T-cell (primary cell): ENCODE measurements at places on chromosomes 2 and 18. TPM values are rescaled to one million over a fixed set of nuclear protein-coding genes. Genes with fewer than 3 reads are reported as not detected.

Gene RRM2
- 5.1 TPM for total RNA-seq

Gene IL1R1
- 1.4 TPM for total RNA-seq

Gene UGT1A4
- total RNA-seq: not detected

Gene HOXD13
- not detected for total RNA-seq

Gene TNS1
- 1.6 TPM for total RNA-seq

Gene RAB6C
- not detected for total RNA-seq

Gene MYOM1
- 1.5 TPM for total RNA-seq

Gene SNX17
- 130 TPM for total RNA-seq

Gene LOXHD1
- 0.18 TPM for total RNA-seq

Gene PROM2
- 0.40 TPM for total RNA-seq

Gene PRKAG3
- not detected for total RNA-seq

GRCh38 chr2:119174993-119175347 lies 16.4 kb upstream of the C1QL2 start:
- DNase-seq: no peak

- DNase-seq: no peak
Measured at GRCh38 chr18:34838669-34839068, 128.6 kb downstream of the DTNA start.

GRCh38 chr2:182911813-182912517 lies 45.5 kb upstream of the FRZB start:
- no peak for DNase-seq

DNA sequence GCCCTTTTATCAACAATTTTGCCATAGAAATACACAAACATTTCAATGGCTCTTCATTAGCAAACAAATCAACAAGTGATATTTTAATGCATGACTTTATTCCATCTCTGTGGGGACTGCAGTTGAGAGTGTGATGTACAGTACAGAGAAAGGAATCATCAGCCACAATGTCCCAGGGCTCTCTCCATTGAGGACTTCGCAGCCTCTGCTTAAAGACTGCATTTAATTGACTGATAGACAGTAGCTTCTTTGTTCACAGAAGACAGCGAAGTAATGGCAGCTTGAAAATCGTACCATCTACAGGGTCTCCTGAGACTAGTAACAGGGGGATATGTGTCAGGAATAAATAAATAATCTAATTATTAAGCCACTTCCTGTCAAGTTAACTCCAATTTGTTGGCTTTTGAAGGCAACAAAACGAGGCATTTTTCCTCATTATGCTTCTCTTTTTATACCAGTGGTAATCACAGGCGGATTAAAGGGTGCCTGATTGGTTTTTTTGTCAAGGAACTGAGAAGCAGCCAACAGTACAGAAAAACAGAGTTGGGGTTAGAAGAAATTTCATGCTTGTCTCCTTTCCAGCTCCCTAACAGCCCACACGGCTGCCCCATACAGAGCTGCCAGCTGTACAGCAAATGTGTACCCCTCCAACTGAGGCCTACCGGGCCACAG lies 164.3 kb downstream of the ZNF521 start:
- no peak for DNase-seq

DNA sequence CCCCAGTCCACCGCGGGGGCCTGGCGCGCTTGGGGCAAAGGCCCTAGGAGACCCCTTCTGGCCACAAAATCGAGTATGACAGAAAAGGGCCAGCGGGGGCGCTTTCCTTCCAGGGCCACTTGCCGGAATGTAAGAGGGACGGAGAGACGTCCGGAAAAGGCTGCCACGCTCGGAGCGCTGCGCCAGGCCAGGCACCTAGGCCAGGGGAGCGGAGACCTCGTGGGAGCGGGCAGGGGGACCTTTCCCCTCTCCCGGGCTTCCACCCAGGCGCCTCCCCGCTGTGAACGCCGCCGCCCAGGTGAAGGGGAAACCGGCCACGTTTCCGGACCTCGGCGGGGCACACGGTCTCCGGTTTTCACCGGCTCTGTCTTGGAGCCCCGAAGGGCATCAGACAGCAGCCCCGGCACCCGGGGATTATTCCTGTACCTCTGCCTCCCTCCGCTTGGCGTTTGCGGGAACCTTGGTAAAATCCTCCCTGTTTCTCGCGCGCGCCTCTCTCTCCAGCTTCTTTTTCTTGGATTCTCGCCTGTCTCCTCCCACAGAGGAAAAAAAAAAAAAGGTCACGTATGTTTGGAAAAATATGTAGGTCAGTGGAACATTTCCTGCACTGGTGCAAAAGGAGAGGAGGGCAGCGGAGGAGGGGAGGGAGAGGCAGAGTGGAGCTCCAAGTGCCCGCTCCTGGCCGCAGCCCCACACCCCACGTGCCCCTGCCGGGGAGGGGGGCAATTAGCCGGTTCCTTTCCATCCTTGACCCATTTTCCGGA lies 1.2 kb upstream of the NPAS2 start:
- DNase-seq: no peak

GRCh38 chr2:45830322-45830721 lies 178.8 kb downstream of the PRKCE start:
- no peak for DNase-seq

DNA sequence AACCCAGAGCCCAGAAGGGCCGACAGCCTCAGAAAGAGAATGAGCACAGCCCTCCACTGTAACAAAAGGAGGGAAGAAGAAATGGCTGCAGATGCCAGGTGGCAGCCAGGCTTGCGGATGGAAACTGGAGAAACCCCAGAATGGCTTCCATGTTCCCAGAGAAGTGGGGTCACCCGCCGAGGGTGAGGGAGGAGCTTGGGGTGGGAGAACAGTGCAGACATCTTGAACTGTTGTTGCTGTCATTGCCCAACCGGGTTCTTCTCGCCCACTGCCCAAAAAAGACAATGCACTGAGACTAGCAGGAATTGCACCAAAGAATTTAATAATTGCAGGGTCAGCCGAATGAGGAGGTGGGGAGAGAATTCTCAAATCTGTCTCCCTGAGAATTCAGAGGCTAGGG lies 223.2 kb upstream of the RAB6C start:
- no peak for DNase-seq

- no peak for DNase-seq
Measured at GRCh38 chr2:84639751-84640150, 123.5 kb downstream of the DNAH6 start.

GRCh38 chr2:152740743-152741328 lies 22.4 kb downstream of the ARL6IP6 start:
- DNase-seq: no peak

- no peak for DNase-seq
Measured at GRCh38 chr2:219112651-219113338, 47.8 kb downstream of the NHEJ1 start.

DNA sequence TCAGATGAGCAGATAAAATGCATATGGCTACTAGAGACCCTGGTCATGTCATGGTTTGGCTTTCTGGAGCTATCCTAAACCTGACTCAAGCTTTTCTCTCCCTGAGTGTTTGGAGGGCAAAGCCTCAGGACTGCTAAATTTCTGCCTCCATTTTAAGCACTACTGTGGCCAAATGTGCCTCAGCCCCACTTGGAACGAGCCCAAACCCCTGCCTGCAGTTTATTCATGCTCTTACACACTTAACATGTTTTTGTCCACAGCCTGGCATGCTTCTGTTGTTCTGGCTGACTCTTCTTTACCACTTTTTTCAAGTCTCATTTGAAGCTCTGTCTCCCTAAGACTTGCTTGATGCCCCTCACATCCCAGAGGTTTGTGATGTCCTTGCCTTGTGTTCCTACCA lies 24.7 kb downstream of the MGAT5 start:
- no peak for DNase-seq

DNA sequence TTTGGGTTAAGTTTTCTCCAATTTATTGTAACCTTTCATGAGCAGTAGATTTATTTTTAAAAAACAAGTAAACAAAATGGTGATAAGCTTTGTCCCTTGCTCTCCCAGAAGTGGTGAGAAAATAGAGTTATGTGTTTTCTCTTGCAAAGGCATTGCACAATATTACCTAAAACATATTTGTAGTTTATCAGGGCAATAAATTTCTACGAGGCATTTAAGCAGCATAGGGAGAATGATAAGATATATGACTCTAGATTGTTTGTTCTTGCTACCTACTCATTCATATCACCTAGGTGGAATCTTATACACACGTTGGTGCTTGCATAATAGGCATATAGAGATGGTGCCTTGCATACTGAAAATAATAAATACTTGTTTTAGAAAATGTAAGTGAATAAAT lies 201.7 kb downstream of the MYO1B start:
- DNase-seq: no peak

- no peak for DNase-seq
Measured at GRCh38 chr2:41610501-41611190, 437.2 kb upstream of the PKDCC start.

DNA sequence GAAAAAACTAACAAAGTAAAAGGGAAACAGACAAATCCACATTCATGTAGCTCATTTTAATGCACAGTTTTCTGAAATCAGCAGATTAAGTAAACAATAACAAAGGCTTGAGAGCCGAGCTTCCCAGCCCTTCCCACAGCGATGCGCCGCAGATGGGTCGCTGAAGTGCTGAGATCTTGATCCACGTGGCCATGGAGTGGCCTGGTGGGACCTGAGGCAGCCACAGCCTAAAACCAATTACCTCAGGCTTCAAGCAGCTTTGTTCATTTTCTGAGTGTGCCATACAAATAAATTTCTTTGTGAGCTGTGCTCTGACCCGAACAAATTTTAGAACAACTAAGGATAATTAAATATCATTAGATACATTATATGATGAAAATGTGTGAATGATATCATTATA lies 25.6 kb upstream of the CYRIA start:
- no peak for DNase-seq

GRCh38 chr2:47282621-47283272 lies 120.2 kb upstream of the MSH2 start:
- no peak for DNase-seq

DNA sequence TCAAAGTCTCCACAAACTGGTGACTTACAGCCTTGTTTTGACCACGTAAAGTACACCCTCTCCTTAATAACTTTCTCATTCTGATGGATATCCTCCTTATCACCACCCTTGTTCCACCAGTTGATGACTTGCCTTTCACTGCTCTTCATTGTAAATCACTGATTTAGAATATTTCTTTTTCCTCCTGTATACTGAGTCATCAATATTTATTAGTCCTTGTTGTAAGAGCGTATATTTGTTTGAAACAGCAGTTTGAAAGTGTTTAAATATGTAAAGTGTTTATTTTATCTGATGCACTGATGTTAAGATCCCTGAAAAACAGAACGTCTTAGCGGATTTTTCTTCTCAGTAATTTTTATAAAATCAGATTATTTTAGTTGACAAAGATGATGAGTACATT lies 34.2 kb upstream of the DYSF start:
- DNase-seq: no peak

- DNase-seq: no peak
Measured at GRCh38 chr2:95240556-95240955, 33.2 kb downstream of the ZNF892 start.

DNA sequence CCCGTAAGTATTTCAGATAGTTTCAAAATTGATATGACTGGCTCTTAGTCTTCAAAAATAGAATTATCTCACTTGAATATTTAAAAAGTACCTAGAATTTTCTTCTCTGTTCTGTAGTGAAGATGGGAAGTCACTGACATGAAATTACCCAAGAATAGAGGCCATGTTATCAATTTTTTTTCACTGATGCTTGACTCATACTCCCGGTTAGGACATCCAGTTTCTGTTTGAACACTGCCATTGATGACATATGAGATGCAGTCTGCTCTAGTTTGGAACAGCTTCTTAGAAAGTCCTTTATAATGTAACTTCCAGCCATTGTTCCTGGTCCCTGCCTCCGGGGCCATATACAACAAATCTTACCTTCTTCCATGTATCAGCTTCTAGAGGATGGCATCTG lies 26.0 kb downstream of the MAP3K20 start:
- no peak for DNase-seq

GRCh38 chr18:78586586-78586985 lies 393.0 kb upstream of the SALL3 start:
- DNase-seq: no peak

GRCh38 chr18:13912601-13913000 lies 2.7 kb downstream of the MC2R start:
- DNase-seq: no peak

- DNase-seq: no peak
Measured at GRCh38 chr2:144509879-144510221, 10.1 kb downstream of the ZEB2 start.

DNA sequence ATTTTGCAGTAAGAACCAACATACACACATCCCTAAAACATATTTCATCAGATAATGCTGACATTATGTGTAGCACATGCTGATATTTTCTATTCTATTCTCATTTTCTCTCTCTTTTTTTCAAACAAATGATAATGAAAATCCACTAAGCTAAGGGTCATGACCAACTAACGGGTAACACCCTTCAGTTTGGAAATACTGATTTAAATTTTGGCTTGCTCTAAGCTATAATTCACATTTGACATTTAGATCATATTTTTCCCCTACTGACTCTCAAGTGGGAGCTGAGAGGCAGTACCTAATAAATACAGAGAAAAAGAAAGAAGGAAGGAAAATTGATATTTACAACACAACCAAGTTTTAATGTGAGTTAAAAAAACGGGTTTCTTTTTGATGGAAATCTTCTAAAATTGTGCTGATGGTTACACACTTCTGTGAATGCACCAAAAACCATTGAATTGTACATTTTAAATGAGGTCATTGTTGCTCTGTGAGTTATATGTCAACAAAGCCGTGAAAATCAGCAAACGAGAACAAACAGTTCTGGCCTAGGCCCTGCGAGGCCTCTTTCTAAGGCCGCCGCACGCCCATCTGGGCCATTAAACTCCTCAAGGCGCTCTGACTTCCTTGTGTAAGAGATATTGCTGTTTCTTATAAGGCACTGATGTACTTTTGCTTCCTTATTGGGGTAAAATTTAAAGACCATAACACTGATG lies 124.2 kb downstream of the GALR1 start:
- DNase-seq: no peak

DNA sequence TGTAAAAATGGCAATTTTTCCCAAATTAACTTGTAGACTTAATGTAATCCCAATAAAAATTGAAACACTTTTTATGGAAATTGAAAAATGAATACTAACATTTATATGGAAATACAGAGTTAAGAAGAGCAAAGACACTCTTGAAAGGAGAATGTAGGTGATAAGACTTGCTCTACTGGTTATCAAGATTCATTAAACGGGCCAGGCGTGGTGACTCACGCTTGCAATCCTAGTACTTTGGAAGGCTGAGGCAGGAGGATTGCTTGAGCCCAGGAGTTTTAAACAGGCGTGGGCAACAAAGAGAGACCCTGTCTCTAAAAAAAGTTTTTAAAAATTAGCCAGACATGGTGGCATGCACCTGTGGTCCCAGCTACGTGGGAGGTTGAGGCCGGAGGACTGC lies 29.5 kb upstream of the ZNF396 start:
- no peak for DNase-seq

GRCh38 chr2:190947711-190948251 lies 66.2 kb downstream of the STAT1 start:
- peak; percentile 42 for DNase-seq

DNA sequence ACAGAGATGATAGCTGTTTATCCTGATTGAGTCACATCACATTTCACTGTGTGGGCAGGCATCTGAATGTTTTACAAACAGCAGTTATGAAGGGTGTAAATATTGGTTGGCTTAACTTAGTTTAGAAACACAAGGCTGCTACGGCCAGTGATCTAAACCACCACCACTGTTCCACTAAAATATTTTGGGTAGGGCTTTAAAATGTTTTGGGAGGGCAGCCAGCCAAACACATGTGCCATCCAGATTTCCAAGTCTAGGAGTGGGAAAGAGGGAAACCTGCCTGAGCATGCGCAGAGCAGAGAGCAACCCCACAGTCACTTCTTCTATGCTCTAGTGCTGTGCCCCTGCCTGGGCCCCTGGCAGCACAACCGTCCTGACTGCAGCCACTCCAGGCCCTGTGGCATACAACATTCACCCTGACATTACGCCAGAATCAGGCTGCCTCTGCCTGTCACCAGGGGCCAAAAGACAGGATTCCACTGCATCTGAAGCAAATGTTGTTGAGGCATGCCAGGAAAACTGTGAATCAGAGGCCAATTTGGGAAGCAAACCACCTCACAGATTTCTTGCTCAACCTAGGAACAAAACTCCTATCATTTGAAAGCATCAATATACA lies 74.8 kb upstream of the COL5A2 start:
- DNase-seq: no peak
